ENCODE measurements at places on chromosomes 4 and X.

DNA sequence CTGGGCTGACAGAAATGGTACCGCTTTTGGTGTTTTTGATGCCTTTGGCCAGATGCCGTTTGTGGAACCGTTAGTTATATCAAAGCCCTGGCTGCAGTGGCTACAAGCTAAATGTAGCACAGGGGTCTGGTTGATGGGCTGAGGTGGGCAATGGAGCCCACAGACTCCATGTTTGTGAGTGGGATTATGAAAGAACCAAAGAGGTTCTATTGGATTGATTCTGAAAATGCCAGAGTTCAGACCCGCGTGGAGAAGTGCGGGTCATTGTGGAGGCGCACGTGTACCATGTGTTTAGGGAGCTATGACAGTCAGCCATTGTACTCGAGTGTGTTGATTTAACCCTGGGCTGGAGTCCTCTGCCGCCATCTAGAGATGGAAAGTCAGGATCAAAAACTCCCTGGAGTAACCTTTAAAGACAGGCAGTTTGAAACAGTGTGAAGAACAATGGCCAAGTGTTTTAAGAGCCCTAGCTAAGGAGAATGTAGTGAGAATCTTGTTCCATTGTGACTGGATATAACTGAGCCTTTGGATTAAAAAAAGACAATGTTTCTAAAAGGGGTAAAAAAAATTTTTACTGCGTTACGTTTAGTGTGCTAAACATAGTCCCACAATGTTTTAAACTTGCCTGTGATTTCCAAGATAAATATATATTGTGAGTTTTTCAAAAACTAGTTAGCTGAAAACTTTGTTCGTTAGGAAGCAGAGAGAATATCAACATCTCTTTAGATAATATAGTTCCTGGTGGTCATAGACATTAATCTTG, 12.7 kb downstream of the ART3 start:
- DNase-seq: peak; percentile 83

DNA sequence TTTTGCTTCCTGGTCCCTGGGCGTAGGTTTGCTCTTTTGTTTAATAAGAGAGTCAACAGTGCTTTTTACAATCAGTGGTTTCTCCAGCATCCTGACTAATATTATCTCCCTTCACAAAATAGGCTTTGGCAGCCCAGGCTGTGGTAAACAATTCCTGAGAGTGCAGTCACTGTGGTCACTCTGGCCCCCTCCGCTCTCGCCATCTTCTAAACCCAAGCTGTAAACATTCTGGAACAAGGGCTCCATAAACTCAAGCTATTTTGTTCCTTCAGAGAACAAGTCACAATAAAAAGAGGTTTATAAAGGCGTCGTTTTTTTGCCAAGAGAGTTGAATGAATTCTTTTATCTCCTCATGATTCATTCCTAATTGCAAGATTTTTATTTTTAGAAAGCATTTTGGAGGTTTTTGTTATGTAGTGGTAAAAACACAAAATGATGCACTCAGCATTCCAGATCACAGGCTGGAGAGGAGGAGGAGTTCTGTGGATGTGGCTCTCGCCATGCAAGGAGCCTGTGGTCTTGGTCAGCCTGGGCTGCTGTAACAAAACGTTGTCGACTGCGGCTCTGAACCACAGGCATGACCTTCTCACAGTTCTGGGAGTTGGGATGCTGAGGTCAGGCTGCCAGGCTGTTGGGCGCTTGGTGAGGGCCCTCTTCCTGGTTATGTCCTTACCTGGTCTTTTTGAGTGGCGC, 486.4 kb upstream of the FAT1 start:
- no peak for DNase-seq

DNA sequence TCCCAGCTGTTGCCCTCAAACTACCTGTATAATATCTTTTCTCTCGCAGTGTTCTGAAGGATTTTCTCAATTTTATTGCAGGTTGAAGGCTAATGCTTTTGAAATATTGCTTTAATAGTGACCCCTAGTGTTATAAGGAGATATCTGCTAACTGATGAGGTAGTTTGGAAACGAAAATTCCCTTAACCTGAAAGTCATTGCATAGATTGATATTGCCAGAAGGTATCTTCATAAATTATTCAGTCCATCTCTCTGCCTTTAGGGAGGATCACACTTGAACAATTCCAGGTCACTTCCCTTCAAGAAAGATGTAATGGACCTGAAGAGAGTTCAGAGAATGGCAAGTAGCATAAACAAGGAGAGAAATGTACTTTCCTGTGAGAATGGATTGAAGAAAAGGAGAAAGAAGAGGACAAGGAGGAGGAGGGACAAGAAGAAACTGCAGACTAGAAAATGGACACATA, 44.1 kb downstream of the TIGD4 start:
- DNase-seq: peak; percentile 41

DNA sequence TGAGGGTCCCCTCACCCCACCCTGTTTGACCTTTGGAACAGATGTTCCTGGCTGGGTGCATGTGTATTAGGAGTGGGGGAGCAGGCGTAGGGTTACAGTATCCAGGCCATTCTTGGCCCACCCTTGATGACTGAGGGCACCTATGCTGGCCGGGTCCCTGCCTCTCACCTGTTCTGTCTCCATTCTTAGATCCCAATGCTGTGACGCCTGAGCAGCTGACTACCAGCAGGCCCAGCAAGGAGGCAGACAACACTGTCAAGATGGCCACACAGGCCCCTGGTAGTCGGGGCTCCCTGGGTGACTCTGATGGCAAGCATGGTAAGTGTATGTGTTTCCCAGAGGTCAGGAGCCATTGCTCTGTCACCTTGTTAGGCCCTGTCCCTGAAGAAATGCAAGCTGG, 10.9 kb downstream of the EFNB1 start:
- DNase-seq: no peak

DNA sequence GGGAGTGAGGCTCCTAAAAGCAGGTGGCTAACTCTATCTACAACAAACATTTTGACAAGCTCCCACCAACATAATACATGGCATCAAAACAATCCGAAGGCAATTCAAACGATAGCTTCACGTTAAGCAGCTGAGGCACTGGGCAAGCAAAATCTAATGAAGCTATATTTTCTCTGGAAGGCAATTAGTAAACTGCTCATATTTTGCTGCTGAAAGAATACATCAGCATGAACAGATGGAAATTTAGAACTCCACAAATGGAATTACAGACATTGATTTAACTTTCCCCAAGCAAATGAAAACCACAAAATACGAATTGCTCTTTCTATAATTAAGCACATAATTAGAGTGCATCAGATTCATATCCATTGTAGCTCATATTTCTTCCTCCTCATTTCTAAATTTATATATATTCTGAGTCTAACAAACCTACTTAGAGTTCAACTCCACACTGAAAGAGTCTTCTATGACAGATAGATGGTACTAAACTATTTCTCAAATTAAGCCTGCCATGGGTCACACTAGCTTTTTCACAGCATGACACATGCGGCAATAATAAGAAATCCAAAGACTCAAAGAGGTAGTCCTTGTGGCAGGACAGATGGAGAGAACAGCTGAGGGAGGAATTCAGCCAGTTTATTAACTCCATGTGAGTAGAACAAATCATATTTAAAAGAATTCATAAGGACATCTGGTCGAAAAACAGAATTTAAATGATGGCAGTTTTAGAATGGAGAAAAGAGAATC, 305.4 kb downstream of the MAPK10 start:
- DNase-seq: no peak

DNA sequence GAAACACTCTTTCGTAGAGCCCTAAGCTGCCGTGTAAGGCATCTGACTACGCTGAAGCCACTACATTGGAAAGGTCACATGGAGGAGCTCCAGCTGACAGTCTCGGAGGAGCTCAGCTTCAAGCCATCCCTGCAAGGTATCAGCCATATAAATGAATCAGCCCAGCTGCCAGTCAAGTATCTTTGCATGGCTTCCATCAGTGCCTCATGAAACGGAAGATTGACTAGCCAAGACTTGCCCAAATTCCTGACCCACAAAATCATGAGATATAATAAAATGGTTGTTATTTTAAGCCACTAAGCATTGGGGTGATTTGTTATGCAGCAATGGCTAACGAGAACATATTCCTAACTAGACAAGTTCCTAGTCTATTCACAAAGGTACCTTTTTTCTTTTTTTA, 104.1 kb upstream of the SCOC start:
- DNase-seq: no peak

- no peak for DNase-seq
Measured at GRCh38 chr4:99759346-99759984, 57.2 kb upstream of the DAPP1 start.

GRCh38 chrX:40097504-40098263, at the start of gene BCOR:
TSS of gene BCOR (minus strand) at chrX:40097958. CDS start at chrX:40077929, 20,029 bp downstream.
- peak; percentile 50 for DNase-seq

GRCh38 chr4:168877511-168878491, 132.3 kb downstream of the CBR4 start:
- DNase-seq: no peak

DNA sequence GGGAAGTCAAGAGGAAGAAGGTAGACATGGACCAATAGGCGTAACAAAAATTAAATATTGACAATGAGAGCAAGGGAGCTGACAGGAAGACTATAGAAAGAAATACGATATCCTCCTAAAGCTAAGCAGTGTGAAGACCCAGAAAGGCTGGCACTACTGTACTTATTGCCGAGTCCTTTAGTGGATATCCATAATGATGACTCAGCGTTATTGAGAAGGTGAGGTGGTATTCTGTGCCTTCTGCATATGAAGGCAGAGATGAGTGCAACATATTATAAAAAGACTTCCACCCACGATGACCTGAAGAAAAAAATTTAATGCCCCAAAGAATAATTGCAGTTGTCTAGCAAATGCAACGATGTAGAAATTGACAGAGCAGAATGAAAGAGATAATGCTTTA, 13.0 kb upstream of the MCF2 start:
- no peak for DNase-seq

DNA sequence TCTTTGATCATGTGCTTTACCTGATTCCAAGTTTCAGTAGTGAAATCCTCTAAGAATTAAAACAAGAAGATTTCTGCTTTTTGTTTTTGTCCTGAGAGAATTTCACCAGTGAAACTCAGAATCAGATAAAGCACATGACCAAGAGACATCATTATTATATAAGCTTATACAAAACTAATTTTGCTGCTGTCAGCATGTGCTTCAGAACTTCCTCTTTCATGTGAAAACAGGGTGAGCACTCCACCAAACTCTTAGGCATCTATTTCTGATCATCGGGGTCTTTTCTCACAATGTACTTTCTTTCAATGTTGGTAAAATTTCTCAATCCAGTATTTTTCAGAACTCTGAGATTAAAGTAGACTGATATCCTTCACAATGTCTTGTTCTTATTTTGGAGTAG, 152.1 kb downstream of the SLC39A8 start:
- DNase-seq: no peak

GRCh38 chrX:66553973-66554372, 84.9 kb downstream of the EDA2R start:
- DNase-seq: no peak

DNA sequence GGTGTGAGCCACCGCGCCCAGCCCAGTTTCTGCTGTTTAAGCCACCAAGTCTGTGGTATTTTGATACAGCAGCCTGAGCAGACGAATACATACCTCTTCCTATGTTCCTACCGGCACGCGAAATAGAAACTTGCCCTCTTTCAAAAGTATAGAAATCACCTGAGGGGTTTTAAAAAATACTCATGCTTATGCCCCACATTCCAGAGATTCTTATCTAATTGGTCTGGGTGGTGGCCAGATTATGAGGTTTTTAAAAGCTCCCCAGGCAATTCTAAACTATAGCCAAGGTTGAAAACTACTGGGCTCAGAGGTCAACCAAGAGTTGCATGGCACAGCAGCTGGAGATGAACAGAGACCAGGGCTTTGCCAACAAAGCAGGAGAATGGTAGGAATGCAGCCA, 24.9 kb upstream of the HUWE1 start:
- peak; percentile 26 for DNase-seq

DNA sequence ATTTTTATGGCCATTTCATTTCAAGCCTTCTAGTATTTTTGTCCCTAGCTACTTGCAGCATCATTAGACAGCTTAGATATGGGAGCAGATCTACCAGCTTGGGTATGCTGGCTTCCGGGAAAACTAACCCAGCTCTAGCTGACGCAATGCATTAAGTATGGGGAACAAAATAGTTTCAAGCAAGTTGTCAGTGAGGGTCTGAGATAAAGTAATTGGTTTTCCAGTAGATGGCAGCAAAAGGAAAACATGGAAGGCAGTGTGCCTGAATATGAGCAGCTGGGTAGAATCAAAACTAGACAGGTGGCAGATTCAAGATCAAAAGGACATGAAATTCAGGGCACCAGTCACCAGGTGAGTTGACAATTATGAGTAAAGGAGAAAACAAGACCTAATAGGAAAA, 340.9 kb upstream of the CTSO start:
- DNase-seq: peak; percentile 54

Data from MCF 10A (cell line).